ENCODE measurements at places on chromosomes 2 and 18.

GRCh38 chr2:69583321-69583833, 60.2 kb downstream of the AAK1 start:
- no peaks in the 10 kb centered on the region for H3K27me3 ChIP-seq
- H3K4me3 ChIP-seq, result no peak overlapping the region
- H3K4me1 ChIP-seq, result no peaks in the 10 kb centered on the region
- H3K27ac ChIP-seq, result peak overlapping the region; percentile 68
- DNase-seq, result no peak

GRCh38 chr18:55506074-55506473, 81.9 kb downstream of the TCF4 start:
- H3K4me3 ChIP-seq, result no peak overlapping the region
- H3K27me3 ChIP-seq, result no peaks in the 10 kb centered on the region
- no peaks in the 10 kb centered on the region for H3K36me3 ChIP-seq
- H3K27ac ChIP-seq, result no peak overlapping the region
- DNase-seq, result no peak

DNA sequence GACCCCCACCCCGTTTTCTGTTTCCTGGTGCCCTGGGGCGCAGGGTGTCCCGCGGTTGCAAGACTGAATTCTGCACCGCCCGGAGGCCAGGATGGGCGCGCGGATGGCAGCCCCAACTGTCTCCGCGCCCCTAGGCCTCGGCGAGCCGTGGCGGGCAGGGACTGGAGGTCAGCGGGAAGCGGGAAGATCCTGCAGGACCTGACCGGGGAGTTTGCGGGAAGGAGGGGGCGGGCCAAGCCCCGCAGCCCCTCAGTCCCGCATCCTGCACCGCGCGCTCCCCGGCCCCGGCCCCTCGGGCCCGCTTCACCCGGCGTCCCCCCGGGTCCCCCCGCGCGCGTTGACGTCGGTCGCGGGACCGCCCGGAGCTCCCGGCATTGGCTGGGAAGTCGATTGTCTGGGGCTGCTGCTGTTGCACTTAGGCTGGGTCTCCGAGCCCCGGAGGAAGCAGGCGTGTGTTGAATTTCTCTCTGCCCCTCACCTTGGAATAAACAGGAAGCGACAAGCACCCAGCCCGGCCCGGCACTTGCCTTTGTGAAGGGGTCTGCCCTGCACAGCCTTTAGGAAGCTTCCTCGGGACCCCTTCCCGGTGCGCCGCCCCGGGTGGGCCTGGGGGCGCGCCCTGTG, at the start of gene LDLRAD4:
Gene LDLRAD4 (plus strand): TSS at position 393 of the 624 bp plus-strand sequence.
- DNase-seq, result peak; percentile 73
- H3K27ac ChIP-seq, result peak within 1 kb of the TSS; percentile 96
- peaks cover 57% of the 10 kb centered on the region for H3K4me1 ChIP-seq
- no peaks in the 10 kb centered on the region for H3K27me3 ChIP-seq
- H3K4me3 ChIP-seq, result peak within 1 kb of the TSS; percentile 75

GRCh38 chr2:177668617-177669016, 276.0 kb downstream of the AGPS start:
- no peak for DNase-seq
- peaks cover 14% of the 10 kb centered on the region for H3K4me1 ChIP-seq
- no peak overlapping the region for H3K4me3 ChIP-seq
- no peak overlapping the region for H3K27ac ChIP-seq

GRCh38 chr2:193907561-193907960, 1712.8 kb upstream of the TMEFF2 start:
- no peaks in the 10 kb centered on the region for H3K36me3 ChIP-seq
- H3K27ac ChIP-seq, result no peak overlapping the region
- DNase-seq, result no peak
- H3K27me3 ChIP-seq, result no peaks in the 10 kb centered on the region
- H3K4me3 ChIP-seq, result no peak overlapping the region

DNA sequence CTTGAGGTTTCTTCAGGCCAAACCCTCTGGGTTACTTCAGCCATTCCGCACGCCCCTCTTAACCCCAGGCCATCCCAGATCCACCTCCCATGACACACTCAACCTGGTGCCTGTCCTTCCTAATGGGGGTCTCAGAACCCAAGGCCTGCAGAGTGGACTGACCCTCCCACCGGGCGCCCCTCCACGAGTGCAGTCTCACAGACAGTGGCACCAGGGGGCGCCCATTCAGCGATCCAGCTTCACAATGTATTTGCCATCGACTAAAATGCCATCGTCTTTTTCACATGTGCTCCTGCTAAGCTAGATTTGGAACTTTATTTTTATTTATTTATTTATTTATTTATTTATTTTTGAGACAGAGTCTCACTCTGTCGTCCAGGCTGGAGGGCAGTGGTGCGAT, 38.5 kb downstream of the INPP5D start:
- no peak overlapping the region for H3K27ac ChIP-seq
- no peak overlapping the region for H3K4me3 ChIP-seq
- H3K36me3 ChIP-seq, result peaks cover 8% of the 10 kb centered on the region
- DNase-seq, result no peak
- no peaks in the 10 kb centered on the region for H3K4me1 ChIP-seq

- H3K27me3 ChIP-seq, result no peaks in the 10 kb centered on the region
- peaks cover 38% of the 10 kb centered on the region for H3K4me1 ChIP-seq
- DNase-seq, result no peak
- no peak overlapping the region for H3K27ac ChIP-seq
- peaks cover 48% of the 10 kb centered on the region for H3K36me3 ChIP-seq
- H3K4me3 ChIP-seq, result peak overlapping the region; percentile 96
Observed at GRCh38 chr2:96267159-96267971, 1.3 kb downstream of the CIAO1 start.

GRCh38 chr2:72115110-72116080, 32.3 kb downstream of the CYP26B1 start:
- no peaks in the 10 kb centered on the region for H3K36me3 ChIP-seq
- H3K4me3 ChIP-seq, result no peak overlapping the region
- no peaks in the 10 kb centered on the region for H3K27me3 ChIP-seq
- H3K4me1 ChIP-seq, result no peaks in the 10 kb centered on the region
- DNase-seq, result no peak
- no peak overlapping the region for H3K27ac ChIP-seq
